ENCODE measurements at places on chromosomes 12 and 14.

DNA sequence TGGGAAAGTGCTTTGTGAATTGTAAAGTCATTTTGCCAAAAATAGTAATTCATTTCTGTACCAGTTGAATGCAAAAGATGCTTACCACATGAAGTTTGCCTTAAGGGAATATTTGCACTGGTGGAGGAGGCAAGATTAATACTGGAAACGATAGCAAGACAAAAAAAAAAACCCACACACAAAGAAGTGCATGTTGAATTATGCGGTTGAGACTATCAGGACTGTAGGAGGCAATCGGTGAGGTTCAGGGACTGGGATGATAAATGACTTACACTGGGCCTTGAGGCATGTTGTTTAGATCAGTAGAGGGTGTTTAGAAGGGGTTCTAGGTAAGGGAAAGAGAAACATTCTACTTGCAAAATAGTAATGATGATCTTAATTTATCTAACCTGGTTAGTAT lies 142.2 kb upstream of the HMGA2 start:
- H3K27me3 ChIP-seq: no peaks in the 10 kb centered on the region
- no peak overlapping the region for H3K4me3 ChIP-seq
- H3K36me3 ChIP-seq: no peaks in the 10 kb centered on the region

GRCh38 chr12:66302827-66303169 lies 505 bp downstream of the HELB start:
- H3K27me3 ChIP-seq: no peaks in the 10 kb centered on the region
- peak overlapping the region; percentile 70 for H3K4me3 ChIP-seq
- no peak for DNase-seq
- no peaks in the 10 kb centered on the region for H3K36me3 ChIP-seq

DNA sequence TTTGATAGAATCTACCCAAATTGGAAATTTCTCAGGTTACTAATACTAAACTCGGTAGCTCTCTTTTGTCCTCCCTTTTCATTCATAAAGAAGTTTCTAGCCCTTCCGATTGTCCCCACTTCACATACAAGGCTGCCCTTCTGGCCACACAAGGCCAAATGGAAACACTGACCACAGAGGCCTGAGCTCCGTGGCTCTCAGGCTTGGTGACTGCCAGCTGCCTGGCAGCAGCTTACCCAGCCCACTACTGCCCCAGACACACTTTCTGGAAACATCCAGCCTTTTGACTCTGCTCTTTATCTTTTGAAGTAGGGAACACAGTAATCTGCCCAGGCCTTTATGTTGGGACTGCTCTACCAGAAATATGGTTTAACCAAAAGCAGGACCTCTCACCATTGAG lies 167.2 kb downstream of the GCH1 start:
- no peak for DNase-seq
- H3K4me1 ChIP-seq: peaks cover 50% of the 10 kb centered on the region
- no peaks in the 10 kb centered on the region for H3K27me3 ChIP-seq
- peak overlapping the region; percentile 65 for H3K27ac ChIP-seq

DNA sequence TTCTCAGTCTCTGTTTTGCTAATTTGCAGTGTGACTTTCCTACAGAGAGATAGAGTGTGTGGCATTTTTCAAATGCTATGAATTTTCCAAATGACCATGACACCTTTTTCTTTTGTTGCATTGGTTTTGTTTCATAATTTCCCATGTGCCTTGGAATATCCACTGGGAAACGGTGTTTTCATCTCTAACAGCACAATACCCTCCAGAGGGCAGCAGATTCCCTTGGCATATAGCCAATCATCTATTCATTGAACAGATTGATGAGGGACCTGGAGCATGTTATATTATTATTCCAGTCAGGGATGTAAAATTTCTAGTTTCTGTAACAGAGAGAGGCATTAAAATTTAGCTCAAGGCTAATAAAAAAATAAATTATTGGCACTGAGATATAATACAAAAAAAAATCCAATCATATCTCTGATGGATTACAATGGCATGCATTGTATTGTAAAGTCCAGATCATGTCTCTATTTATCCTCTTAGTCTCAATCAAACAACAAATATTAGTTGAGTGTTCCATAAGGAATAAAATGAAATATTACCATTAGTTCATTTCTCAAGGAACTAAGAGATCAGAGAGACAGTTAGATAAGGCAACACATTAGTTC lies 29.6 kb upstream of the NTN4 start:
- H3K27me3 ChIP-seq: no peaks in the 10 kb centered on the region
- H3K4me1 ChIP-seq: no peaks in the 10 kb centered on the region
